ENCODE measurements at places on chromosomes 16 and 17.

GRCh38 chr16:50275428-50276325 is 9.3 kb downstream of the ADCY7 start:
- no peak for DNase-seq

- no peak for DNase-seq
Measured at GRCh38 chr17:75485688-75486087, 29.3 kb downstream of the TMEM94 start.

DNA sequence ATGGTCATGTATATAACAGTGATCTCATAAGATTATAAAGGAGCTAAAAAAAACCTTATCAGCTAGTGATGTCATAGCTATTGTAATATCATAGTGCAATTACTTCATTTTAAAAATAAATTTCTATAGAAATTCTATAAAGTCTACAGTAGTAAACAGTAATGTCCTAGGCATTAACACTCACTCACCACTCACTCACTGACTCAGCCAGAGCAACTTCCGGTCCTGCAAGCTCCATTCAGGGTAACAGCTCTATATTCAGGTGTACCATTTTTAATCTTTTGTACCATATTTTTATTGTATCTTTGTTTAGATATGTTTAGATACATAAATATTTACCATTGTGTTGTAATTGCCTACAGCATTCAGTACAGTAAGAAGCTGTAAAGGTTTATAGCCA is 524.4 kb upstream of the CDH5 start:
- no peak for DNase-seq

DNA sequence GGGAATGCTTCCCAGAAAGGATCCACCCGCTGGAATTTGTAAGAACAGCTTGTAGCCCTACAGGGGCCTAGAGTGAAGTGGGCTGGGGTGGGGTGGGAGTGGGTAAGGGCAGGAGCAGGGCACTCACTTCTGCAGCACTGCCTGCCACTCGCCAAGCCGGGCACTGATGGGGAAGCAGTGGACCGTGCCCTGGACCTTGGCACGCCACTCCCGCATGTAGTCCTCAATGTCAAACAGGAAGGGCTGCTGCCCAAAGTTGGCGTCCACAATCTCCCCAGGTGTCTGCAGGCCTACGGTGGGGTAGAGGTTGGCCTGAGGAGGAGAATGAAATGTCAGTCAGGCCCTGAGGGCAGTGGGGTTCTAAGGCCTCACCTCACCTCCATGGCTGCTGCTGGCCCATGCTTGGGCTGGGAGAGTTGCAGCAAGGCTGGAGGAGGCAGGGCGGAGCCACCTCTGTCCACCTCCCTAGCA is 15.7 kb upstream of the GFOD2 start:
- DNase-seq: no peak

GRCh38 chr16:81879625-81880024 is 100.5 kb downstream of the PLCG2 start:
- no peak for DNase-seq

- no peak for DNase-seq
Measured at GRCh38 chr16:23072084-23072599, 77.1 kb downstream of the USP31 start.

- no peak for DNase-seq
Measured at GRCh38 chr16:84501077-84501735, 3.3 kb downstream of the MEAK7 start.

GRCh38 chr16:82892324-82892723 is 265.6 kb downstream of the CDH13 start:
- DNase-seq: no peak

- DNase-seq: no peak
Measured at GRCh38 chr16:49000594-49000993, 281.0 kb downstream of the CBLN1 start.

DNA sequence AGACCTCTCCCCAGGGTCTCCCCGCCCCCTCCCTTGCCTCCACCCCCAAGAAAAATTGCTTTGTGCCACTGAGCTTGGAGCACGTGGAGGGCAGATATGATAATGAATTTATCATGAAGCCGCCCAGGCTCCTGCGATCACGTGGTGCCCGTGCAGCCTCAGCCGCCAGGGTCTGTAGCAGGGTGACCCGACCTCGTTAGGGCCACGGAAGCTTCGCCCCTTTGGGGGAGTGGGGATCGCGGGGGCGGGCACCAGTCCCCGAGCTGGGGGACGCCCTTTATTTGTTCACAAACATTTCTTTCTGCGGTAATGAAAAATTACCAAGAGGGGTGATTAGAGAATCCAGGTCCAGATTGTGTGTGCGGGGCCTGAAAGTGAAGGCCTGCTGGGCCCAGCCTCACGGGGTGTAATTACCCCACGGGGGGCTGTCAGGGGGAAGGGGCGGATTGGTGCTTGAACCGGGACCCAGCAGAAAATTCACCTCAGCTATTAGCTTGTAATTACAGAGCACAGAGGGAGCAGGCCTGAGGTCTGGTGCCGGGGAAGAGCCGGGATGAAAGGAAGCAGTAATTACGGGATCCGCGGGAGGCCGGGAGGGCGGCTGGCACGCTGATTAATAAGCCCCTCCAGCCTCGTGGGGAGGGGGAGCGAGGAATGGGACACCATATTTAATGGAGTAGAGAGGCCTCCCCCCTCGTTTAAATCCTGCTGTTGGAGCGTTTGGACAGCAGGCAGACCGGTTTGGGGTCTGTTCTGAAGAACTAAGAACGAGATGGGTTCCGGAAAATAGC is 13.3 kb downstream of the GSE1 start:
- no peak for DNase-seq

- DNase-seq: no peak
Measured at GRCh38 chr16:29674188-29674587, 4.8 kb upstream of the QPRT start.

- DNase-seq: no peak
Measured at GRCh38 chr17:70308618-70309017, 139.3 kb downstream of the KCNJ2 start.

GRCh38 chr17:47246120-47246519 is 7.5 kb upstream of the ITGB3 start:
- no peak for DNase-seq

DNA sequence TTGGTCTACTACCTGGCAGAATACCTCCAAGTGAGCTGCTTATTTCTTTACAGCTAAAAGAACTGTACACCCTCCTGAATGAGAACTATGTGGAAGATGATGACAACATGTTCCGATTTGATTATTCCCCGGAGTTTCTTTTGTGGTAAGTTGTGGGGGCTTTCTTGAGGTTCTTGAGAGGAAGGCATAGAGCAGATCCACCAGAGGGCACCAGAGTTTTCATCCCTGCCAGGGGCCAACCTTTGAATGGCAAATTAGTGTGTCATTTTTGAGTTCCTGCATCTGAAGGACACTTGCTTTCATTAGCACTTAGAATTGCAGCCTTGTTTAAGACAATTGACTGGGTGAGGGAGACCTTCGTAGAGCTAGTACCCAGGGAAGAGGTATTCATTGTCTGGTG is 35.0 kb downstream of the NMT1 start:
- DNase-seq: no peak

DNA sequence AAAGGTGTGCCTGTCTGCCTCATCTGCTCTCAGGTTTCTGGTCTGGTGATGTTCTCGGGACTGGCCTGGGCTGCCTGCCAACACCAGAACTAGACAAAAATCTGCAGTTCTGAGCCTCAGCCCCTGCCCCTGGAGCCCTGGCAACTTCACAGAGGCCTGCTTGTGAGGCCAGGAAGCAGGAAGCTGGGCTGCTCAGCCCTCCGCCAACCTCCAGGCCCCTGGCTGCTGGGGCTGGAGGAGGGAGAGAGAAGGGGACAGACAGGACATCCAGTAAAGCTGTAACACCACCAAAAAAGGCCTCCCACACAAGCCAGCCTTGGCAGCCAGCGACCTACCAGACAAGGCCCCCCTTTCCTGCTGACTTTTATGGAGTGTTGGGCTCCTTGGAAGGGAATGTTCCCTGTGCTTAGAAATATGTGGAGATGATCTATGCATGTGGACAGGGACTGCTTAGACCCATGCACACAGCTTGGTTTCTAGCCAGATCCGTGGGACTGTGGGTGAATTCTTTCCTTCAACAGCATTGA is 157.6 kb downstream of the XYLT1 start:
- no peak for DNase-seq

DNA sequence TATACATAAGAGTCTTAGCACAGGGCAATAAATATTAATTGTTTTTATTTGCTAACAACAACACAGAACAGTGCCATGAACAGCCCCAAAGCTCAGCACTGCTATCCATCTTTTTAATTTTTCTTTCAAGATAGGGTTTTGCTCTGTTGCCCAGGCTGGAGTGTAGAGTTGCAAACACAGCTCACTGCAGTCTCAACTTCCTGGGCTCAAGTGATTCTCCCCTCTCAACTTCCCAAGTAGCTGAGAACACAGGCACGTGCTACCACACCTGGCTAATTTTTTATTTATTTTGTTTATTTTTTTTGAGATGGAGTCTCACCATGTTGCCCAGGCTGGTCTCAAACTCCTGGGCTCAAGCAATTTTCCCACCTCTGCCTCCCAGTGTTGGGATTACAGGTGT is 47.6 kb upstream of the AKAP1 start:
- no peak for DNase-seq

GRCh38 chr16:66758086-66758485 is 6.7 kb upstream of the DYNC1LI2 start:
- DNase-seq: no peak

GRCh38 chr16:87345726-87346424 is 28.7 kb upstream of the C16orf95 start:
- DNase-seq: no peak

DNA sequence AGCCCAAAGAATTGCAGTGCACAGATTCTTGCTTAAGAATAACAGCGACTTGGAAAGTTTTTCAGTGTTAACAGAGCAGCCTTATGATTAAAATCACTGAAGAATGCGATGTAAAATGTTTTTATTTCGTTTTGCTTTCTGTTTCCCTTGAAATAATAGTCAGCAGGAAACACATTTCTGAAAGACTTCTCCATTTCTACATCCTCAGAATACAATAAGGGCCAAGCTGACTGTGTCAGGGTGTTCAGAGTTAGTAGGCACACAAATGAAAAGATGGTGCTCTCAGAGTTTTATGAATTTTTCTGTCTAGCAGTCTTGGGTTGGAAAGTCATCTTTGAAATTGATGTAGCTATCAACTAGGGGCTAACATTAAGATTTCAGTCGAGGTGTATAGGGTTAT is 582.9 kb upstream of the RBFOX1 start:
- no peak for DNase-seq

- DNase-seq: no peak
Measured at GRCh38 chr17:61395983-61396585, 3.6 kb upstream of the TBX2 start.

Measured in NCI-H1436 treated with DMSO at 0.1 percent for 48 hours (cell line).